ENCODE measurements at places on chromosomes 16 and 17. TPM values are rescaled to one million over a fixed set of nuclear protein-coding genes. Genes with fewer than 3 reads are reported as not detected.
A peak's percentile ranks its signal among the peaks of the same experiment; 100 is the strongest.

GRCh38 chr17:35559495-35560210 is 966 bp downstream of the SLFN14 start:
- DNase-seq = no peak

GRCh38 chr17:74527081-74527480 is 4.2 kb downstream of the CD300LB start:
- no peak for DNase-seq

- DNase-seq = no peak
These were observed 34.7 kb downstream of the VAT1L start for GRCh38 chr16:77823067-77823466.

DNA sequence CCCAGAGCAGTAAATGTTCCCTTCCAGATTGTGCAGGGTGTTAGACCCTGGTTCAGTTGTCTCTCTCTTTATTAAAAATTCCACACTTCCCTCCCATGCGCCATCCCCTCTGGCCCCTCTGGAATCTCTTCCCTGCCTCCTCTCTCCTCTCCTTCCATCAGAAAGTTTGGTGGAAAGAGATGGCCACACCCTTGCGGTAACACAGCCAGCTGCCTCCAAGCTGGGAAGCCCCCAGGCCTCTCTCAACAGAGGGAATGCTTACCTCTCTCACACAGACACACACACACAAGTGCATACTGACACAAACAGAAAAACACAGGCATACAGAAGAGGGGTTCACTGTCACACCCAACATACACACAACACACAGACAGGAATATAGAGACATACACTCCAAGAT is 220.5 kb downstream of the C16orf78 start:
- no peak for DNase-seq

DNA sequence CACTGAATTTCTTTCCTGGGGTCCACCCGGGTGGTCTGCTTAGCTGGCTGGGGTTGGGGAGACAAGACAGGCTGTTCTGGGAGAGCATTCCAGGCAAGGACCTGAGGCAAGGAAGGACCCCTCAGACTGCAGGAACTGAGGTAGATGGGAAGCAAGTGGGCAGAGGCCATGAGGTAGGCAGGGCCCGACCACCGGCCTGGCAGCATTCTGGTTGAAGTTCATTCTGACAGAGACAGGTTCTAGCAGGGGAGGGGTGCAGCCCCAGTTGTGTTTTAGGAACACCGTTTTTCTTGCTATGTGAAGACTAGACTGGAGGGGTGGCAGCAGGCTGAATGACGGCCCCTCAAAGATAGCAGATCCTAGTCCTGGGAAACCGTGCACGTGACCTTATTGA is 17.5 kb downstream of the B9D1 start:
- DNase-seq = no peak

DNA sequence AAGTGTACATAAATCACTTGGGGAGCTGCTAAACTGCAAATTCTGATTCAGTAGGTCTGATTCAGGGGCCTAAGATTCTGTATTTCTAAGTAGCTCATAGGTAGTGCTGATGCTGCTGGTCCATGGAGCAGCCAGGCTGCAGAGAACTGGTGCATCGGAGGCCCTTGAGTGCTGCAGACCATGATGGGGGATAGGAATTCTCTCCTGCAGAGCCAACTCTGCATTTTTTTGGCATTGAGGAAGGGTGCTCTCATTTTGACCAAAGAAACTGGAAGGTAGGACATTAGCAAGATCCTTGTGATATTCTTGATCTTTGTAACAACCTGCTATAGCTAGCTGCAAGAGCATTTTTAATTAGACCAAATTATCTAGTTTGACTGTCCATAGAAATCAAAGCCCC is 4.7 kb downstream of the HOXB2 start:
- DNase-seq = no peak

- no peak for DNase-seq
These were observed 2.7 kb downstream of the MLLT6 start for GRCh38 chr17:38707678-38708351.

DNA sequence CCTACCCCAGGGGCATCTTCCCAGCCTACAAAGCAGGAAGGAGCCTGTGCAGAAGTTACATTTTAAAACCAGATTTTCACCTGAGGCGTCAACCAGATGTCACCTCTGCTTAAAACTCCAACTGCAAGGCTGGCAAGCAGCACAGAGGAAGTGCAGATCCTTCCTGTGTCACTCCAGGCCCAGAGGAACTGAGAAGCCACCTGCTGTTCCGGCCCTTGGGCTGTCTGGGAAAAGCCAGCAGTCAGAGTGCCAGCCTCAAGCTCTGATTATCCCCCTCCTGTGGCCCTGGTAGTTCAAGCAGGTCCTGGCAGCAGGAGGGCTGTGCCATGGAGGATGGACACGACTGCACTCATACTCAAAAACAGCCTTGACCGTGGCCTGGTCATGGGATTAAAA is 10.2 kb downstream of the POLR2C start:
- DNase-seq = no peak

DNA sequence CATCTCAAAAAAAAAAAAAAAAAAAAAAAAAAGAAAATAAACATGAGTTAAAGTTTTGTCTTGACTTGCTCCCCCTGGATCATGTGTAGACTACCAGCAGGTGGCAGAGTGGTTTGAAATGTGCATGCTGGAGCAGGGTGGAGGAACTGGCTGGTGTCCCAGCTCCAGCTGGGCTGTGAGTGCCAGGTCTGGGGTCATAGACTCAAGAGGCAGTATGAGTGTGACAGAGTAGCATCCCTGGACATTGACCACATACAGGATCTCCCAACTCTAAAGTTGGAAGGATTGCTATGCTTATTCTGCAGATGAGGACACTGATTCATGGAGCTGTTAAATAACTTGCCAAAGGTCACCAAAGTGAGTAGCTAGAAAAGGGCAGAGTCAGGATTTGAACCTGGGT is 198.0 kb upstream of the MPHOSPH6 start:
- DNase-seq = peak; percentile 20

- no peak for DNase-seq
These were observed 50.9 kb upstream of the ZNF629 start for GRCh38 chr16:30837904-30838303.

The CSF3 gene
- polyA plus RNA-seq = 6.2 TPM

The KRTAP9-8 gene
- polyA plus RNA-seq = not detected

The SMIM22 gene
- polyA plus RNA-seq = 118 TPM

The TTLL6 gene
- not detected for polyA plus RNA-seq

The TNP2 gene
- polyA plus RNA-seq = not detected

The TMED6 gene
- not detected for polyA plus RNA-seq
